NCI-H1048 (cell line): ENCODE measurements at places on chromosomes 12 and 14.

DNA sequence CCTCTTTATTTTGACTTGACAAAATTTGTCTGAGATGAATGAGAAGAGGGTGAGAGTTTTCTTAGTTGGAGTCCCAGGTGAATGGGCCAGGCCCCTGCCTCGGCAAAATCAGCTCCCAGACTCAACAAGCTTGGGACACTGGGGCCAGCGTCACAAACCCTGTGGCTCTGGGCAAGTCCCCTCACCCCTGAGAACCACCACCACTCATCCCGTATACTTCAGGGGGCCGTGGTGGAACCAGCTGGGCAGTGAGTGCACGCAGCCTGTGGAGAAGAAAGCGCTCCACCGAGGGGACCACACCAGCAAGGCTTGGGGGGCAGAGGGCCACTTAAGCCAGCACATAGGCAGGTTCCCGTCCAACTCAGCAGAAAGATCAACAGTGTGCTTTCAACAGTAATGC, 40.2 kb downstream of the DEGS2 start:
- DNase-seq: no peak

- no peak for DNase-seq
Measured at GRCh38 chr14:94696518-94696917, 73.4 kb downstream of the GSC start.

- DNase-seq: no peak
Measured at GRCh38 chr14:32825058-32825457, 113.6 kb upstream of the NPAS3 start.

DNA sequence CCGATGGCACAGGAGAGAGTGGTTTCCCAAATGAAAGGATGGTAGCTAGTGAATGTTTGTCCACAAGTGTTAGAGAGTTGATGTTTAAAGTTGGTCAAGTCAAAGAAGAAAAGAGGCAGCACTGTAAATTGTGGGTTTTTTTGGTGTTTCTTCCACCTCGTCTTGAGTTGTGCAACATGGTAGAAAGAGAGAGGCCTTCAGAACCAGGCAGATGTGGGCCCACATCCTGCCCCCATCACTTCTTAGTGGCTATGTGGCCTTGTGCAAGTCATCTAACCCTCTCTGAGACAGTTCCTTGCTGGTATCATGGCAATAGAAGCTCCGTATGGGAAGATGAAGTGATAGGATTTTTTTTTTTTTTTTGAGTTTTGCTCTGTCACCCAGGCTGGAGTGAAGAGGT, 60.8 kb downstream of the NDUFA12 start:
- DNase-seq: no peak

DNA sequence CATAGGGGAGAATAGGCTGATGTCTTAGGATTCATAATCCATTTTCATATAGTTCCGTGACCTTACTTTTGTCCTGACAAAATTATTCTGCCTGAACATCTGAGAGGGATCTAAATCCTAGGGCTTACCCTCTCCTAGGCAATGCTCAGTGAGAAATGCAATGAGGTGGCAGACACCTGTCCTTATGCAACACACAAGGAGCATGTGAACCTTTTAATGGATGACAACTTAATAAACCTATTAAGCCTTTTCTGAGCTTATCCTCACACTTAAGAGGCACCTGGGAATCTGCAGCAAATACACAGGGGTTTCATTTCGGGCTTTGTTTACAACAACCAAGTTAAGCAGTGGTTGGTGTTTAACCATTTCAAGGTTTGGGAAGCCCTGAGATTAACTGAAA, 24.6 kb downstream of the SINHCAF start:
- DNase-seq: no peak
